ENCODE measurements at places on chromosomes 1 and 21. TPM values are rescaled to one million over a fixed set of nuclear protein-coding genes. Genes with fewer than 3 reads are reported as not detected.

DNA sequence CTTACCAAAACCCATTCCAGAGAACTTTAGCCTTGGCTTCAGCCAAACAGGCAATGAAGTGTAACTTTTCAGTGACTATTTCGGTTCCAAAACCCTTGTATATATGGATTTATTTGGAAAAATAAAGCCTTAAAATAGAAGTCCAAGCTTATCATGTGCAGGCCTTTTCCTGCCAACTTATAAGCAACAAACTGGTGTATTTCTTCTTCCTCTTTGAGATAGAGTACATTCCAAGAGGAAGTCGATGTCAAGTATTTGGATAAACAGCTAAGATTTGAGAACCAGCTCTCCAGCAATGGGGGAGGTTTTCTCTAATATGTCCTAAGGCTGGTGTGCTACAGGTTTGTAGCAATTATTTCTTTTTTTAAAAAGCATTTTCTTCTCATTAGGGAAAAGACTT lies 407.8 kb downstream of the DUSP10 start:
- H3K27ac ChIP-seq: no peak overlapping the region
- no peaks in the 10 kb centered on the region for H3K36me3 ChIP-seq
- H3K27me3 ChIP-seq: peaks cover under 1% of the 10 kb centered on the region
- DNase-seq: no peak

DNA sequence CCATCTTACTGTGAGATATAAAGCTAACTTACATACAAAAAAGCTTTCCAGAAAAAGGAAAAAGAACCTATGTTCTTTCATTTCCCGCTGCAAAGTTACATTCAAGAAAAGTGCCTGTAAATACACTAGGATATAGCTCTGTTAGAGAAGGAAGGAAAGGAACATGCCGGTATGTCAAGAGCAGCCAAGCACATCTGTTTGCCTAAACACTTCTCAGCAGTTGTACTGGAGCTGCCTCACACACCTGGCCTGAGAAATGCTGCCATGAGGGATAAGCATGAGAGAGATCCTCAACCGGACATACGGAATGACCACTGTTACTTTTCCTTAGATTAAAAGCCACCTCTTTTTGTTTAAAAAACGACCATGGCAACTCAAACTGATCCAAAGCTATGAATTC lies 189.7 kb downstream of the RERE start:
- no peak overlapping the region for H3K4me3 ChIP-seq
- no peaks in the 10 kb centered on the region for H3K36me3 ChIP-seq
- no peaks in the 10 kb centered on the region for H3K27me3 ChIP-seq
- no peak overlapping the region for H3K27ac ChIP-seq
- DNase-seq: no peak

KIF14 gene
- total RNA-seq: 2.0 TPM

GRCh38 chr1:201732351-201732750 lies 96.6 kb upstream of the IPO9 start:
- peaks cover 81% of the 10 kb centered on the region for H3K4me1 ChIP-seq
- DNase-seq: no peak
- H3K36me3 ChIP-seq: peaks cover 7% of the 10 kb centered on the region
- no peak overlapping the region for H3K27ac ChIP-seq

DNA sequence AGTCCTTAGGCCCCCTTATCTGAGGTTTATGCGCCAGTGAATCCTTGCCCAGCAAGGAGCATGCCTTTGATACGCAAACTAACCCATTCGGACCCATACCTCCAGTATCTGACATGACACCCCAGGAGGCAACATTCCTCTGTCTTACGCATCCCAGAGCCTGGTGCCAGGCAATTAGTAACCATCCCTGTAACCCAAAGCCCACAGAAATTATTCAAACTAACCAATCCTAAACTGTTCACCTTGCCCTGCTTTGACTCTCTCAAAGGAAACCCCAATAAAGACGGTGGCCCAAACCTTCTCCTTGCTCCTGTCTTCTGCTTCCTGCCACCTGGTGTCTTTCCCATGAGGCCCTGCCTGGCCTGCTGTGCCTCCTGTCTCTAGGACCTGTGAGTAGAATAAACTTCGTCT lies 36.4 kb downstream of the ZNF496 start:
- no peak for DNase-seq
- H3K36me3 ChIP-seq: peaks cover 12% of the 10 kb centered on the region
- H3K4me3 ChIP-seq: no peak overlapping the region
- H3K27ac ChIP-seq: no peak overlapping the region
- no peaks in the 10 kb centered on the region for H3K27me3 ChIP-seq
- peaks cover 24% of the 10 kb centered on the region for H3K4me1 ChIP-seq

IFNLR1 gene
- total RNA-seq: not detected

GRCh38 chr1:153649863-153650235 lies 8.7 kb upstream of the SNAPIN start:
- peak overlapping the region; percentile 76 for H3K27ac ChIP-seq
- no peak overlapping the region for H3K4me3 ChIP-seq
- no peaks in the 10 kb centered on the region for H3K27me3 ChIP-seq
- peak; percentile 49 for DNase-seq
- peaks cover 12% of the 10 kb centered on the region for H3K36me3 ChIP-seq

- no peaks in the 10 kb centered on the region for H3K27me3 ChIP-seq
- no peak overlapping the region for H3K27ac ChIP-seq
- no peak overlapping the region for H3K4me3 ChIP-seq
- no peaks in the 10 kb centered on the region for H3K36me3 ChIP-seq
Measured at GRCh38 chr21:31503939-31504338, 155.6 kb upstream of the SOD1 start.

DNA sequence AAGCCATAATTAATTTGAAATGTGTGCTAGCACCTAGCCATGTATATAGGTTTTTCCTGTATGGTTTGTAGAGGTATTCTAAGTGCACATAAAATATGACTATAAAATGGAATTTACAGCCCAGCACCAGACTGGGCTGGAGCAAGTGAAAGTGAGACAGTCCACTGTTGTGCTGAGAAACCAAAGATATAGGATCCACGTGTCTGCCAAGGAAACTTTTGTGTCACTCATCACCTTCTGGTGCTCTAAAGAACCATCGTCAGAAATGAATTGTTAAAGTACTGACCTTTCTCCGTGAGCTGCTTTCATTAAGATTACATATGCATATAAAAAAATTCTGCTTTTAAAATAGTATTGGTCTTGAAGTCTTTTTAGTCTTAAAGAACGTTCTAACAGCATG lies 141.0 kb upstream of the ZC3H11B start:
- peaks cover 3% of the 10 kb centered on the region for H3K4me1 ChIP-seq
- no peaks in the 10 kb centered on the region for H3K36me3 ChIP-seq
- no peak overlapping the region for H3K4me3 ChIP-seq
- no peak overlapping the region for H3K27ac ChIP-seq

DNA sequence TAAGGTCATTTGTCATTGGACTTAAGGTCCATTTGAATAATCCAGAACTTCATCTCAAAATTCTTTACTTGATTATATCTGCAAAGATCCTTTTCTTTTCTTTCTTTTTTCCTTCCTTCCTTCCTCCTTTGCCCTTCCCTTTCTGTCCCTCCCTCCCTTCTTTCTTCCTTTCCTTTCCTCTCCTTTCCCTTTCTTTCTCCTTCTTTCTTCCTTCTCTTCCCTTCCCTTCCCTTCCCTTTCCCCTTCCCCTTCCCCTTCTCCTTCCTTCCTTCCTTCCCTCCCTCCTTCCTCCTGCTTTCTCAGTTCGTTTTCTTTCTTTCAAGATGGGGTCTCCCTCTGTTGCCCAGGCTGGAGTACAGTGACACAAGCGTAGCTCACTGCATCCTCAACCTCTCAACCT lies 35.5 kb downstream of the CA6 start:
- H3K36me3 ChIP-seq: peaks cover 2% of the 10 kb centered on the region
- no peaks in the 10 kb centered on the region for H3K27me3 ChIP-seq
- no peak overlapping the region for H3K27ac ChIP-seq
- peaks cover 4% of the 10 kb centered on the region for H3K4me1 ChIP-seq

GRCh38 chr1:203526572-203526971 lies 32.6 kb downstream of the OPTC start:
- DNase-seq: no peak
- H3K27me3 ChIP-seq: no peaks in the 10 kb centered on the region
- H3K27ac ChIP-seq: no peak overlapping the region
- no peaks in the 10 kb centered on the region for H3K36me3 ChIP-seq
- H3K4me1 ChIP-seq: peaks cover 62% of the 10 kb centered on the region

CHI3L2 gene
- not detected for total RNA-seq

GRCh38 chr1:3773572-3774275 lies 1.2 kb downstream of the SMIM1 start:
- H3K4me3 ChIP-seq: no peak overlapping the region
- no peak for DNase-seq
- H3K27me3 ChIP-seq: no peaks in the 10 kb centered on the region
- no peaks in the 10 kb centered on the region for H3K36me3 ChIP-seq
- peaks cover 11% of the 10 kb centered on the region for H3K4me1 ChIP-seq

DNA sequence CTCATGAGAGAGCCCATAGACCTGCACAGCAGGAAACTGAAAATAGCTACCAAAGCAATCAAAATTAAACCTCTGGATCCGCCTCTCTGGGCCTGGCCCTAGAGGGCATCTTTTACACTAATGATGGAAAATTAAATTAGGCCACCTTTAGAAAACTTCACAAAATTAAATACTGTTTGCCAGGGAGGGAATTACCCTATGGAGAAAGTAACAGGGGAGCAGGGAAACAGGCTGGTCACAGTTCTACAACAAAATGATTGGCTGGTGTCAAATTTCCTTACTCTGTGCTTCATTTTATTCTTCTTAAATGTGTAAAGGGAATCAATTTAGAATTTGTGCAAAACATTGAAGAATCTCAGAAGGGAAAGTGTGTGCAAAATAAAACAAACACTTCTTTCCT lies 62.4 kb downstream of the SPATA46 start:
- no peak overlapping the region for H3K4me3 ChIP-seq
- no peak for DNase-seq
- H3K36me3 ChIP-seq: peaks cover 2% of the 10 kb centered on the region
- peaks cover 25% of the 10 kb centered on the region for H3K4me1 ChIP-seq
- no peak overlapping the region for H3K27ac ChIP-seq

AMY1A gene
- total RNA-seq: not detected

PIGR gene
- total RNA-seq: not detected

- no peaks in the 10 kb centered on the region for H3K27me3 ChIP-seq
- H3K36me3 ChIP-seq: peaks cover 10% of the 10 kb centered on the region
- no peak overlapping the region for H3K4me3 ChIP-seq
- DNase-seq: no peak
Measured at GRCh38 chr1:65421351-65422025, 1.0 kb downstream of the LEPR start.

DHDDS gene
- 89.2 TPM for total RNA-seq

DNA sequence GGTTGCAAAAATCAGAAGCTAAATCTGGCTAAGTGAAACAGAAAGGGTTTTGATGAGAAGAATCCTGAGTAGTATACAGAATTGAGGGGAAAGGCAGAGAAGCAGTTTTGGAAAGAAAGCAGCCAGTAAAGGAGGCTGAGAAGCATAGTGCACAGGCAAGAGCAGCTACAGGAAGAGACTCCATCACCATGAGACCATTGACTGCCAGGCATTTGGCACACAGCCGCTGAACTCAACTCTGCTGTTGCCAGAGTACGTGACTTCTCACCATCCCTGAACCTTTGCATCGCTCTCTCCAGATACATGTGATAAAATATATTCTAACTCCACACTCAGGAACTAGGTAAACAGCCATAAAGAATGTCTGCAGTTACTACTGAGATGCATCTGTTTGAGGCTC lies 128.3 kb upstream of the C1orf21 start:
- H3K27ac ChIP-seq: no peak overlapping the region
- no peak for DNase-seq
- H3K36me3 ChIP-seq: no peaks in the 10 kb centered on the region
- peaks cover 11% of the 10 kb centered on the region for H3K4me1 ChIP-seq
- H3K4me3 ChIP-seq: no peak overlapping the region
- no peaks in the 10 kb centered on the region for H3K27me3 ChIP-seq

GRCh38 chr1:102586022-102586421 lies 522.3 kb downstream of the COL11A1 start:
- DNase-seq: no peak
- no peak overlapping the region for H3K4me3 ChIP-seq
- H3K27ac ChIP-seq: no peak overlapping the region

GRCh38 chr1:116458695-116459094 lies 85.7 kb downstream of the ATP1A1 start:
- peak overlapping the region; percentile 45 for H3K27ac ChIP-seq
- peaks cover 9% of the 10 kb centered on the region for H3K27me3 ChIP-seq
- no peak for DNase-seq
- no peak overlapping the region for H3K4me3 ChIP-seq
- peaks cover 7% of the 10 kb centered on the region for H3K4me1 ChIP-seq

- H3K4me3 ChIP-seq: no peak overlapping the region
- DNase-seq: no peak
- H3K4me1 ChIP-seq: no peaks in the 10 kb centered on the region
- no peak overlapping the region for H3K27ac ChIP-seq
Measured at GRCh38 chr21:26560612-26561011, 12.5 kb downstream of the CYYR1 start.

ZNF593OS gene
- total RNA-seq: not detected

Data from chondrocyte (in vitro differentiated cells).